RWPE2 (cell line): ENCODE measurements at places on chromosomes 6 and 20.

- peak; percentile 58 for DNase-seq
These were observed 326.7 kb upstream of the NOX3 start for GRCh38 chr6:155782320-155782731.

- DNase-seq = peak; percentile 53
These were observed 1.8 kb downstream of the PCSK2 start for GRCh38 chr20:17228624-17229061.

- no peak for DNase-seq
These were observed 5.7 kb upstream of the TENT5A start for GRCh38 chr6:81758221-81758620.

- DNase-seq = peak; percentile 58
These were observed 19.9 kb upstream of the MYT1 start for GRCh38 chr20:64144144-64144912.

DNA sequence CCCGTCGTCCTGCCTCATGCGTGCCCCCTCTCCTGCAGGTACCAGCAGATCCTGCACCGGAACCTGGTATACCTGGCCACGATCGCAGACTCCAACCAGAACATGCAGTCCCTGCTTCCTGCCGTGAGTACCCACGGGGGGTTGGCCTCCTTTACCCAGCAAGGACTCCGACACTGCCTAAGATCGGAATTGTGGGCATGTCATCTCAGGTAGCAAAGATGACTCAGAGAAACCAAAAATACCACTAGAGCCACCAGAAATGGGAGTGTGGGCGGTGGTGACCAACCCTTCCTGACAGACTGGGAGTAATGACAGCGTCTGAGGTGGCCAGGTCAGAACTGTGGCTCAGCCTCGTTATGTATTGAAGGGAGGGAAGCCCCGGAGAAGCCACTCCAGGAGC, 16.3 kb downstream of the SS18L1 start:
- DNase-seq = peak; percentile 97

DNA sequence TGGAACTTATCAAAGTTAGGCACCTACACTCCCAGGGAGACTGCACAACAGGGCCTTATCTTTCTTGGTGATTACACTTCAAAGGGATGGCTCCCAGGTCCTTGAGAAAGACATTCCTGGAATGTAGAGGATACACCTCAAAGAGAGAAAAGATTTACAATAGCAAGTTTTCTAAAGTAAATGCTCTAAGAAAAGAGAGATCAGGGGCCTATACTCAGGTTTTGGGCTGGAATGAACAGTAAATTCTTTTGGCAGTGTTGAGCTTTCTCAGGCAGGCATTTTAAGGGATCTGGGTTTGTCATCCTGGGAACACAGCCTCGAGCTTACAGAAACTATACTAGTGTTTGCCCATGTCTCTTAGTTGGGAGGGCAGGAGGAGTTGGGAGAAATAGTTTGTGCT, 31.7 kb upstream of the ME1 start:
- DNase-seq = no peak

DNA sequence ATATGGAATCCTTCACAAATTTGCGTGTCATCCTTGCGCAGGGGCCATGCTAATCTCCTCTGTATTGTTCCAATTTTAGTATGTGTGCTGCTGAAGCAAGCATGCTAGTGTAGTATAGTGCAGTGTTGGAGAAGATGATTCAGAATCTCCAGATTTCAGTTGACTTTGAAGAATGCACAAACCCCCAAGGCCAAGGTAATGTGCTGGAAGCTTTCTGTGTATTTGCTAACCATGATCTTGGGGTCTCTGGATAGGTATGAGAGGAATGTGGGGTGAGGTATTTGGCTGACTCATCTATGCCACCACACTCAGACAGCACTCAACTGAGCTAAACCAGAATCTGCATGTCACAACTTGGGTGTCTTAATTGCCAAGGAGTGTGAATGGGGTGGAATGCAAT, 42.6 kb upstream of the DEK start:
- no peak for DNase-seq

DNA sequence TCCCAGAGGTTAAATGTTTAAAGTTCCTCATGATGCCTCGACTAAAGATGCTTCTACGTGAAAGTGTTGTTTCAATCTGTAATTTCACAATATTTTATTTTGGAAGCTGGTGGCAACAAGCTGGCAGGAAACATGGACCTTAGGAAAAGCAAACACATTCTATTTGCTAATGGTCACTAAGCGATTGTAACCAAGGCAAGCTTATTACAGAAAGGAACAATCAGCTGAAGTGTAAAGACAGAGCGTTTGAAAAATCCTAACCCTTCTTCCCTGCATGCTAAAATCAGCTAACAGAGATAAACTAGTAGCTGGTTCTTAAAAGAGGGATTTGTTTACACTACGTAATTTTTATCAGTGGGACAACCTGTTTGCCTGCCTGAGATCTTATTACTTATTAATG, 50.0 kb downstream of the IL20RA start:
- DNase-seq = no peak
